ENCODE measurements at places on chromosomes 7 and 10.

DNA sequence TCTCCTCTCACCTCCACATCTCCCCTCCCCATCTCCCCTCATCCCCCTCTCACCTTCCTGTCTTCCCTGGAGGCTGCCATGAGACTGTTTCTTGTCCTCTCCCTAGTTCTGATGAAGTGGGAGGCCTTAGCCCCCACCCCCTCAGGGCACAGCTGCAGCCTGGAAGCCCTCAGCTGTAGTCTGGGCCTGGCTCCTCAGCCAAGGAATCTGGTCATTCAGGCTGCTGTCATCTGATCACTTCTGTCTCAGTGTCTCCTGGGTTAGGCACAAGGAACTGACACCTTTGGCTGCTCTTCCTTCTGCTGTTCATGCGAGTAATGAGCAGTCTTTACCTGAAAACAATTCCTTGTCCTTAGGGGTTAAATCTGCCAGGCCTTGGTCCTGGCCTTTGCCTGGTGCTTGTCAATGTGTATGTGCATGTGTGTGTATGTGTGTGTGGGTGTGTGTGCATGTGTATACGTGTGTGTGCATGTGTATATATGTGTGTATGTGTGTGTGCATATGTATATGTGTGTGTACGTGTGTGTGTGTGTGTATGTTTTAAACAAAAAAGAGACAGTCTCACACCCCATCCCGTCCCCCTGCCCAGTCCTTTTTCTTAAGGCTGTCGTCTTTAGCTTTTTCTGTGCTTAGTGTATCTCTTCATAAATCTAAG, 153.5 kb upstream of the TMEM72 start:
- DNase-seq = no peak

DNA sequence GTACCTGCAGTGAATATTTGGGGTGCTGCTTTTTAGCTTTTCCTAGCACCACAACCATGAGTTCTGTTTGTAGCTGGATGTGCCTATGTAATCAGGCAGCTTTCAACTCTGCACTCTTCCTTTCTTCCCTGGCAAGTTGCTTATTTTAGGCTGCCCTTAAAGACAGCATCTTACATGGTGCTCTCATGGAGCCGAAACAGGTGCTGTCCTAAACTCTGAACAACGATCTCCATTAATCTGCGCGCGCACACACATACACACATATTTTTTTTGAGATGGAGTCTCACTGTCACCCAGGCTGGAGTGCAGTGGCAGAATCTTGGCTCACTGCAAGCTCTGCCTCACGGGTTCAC, 9.1 kb downstream of the RPS24 start:
- no peak for DNase-seq

DNA sequence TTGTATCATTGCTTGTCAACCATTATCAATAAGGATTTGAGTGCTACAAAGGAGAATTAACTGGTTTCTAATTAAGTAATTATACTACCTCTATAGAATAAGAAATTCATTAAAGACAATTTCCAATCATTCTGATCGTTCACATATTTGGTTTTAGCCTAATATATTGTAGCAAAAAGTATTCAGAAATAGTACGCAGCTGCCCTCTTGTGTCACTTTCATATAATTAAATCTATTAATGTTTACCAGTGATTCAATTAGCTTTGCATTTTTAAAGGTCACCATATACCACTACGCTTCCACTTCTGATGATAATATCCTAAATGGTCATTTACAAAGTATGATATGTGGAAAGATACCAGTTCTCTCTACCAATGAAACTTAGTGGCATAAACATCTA, 128.3 kb downstream of the NEBL start:
- DNase-seq = peak; percentile 21

- DNase-seq = no peak
These were observed 173.8 kb downstream of the TRIL start for GRCh38 chr7:28784171-28784902.

DNA sequence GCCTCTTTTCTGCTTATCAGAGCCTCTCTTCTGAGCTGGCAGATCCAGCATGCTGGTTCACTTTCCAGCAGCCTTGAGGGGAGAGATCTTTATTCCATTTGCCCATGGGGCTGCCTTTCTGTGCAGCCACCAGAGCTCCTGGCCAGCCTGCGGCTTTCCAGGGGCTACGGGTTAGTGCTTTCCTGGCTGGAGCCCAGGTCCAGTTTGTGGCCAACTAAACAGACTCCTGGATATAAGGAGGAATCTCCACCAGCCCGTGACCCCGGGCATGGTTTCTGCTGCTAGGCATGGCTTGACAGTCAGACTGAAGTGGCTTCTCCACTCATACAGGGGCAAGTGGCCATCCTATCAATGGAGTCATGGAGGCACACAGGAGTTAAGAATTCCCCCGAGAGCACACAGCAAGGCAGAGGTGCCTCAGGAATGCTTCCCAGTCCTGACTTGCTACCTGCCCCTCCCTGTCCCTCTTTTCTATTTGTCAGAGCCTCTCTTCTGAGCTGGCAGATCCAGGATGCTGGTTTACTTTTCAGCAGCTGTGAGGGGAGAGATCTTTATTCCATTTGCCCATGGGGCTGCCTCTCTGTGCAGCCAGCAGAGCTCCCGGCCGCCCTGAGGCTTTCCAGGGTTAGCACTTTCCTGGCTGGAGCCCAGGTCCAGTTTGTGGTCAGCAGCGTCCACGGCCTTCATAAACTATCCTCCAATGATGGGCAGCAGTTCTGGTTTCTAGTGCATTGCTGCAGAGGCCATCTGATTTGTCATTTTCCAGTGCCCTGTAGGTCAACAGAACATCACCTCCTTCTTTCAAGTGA, 35.9 kb downstream of the TSPAN15 start:
- no peak for DNase-seq

Measured in erythroblast (primary cell).